Femur (tissue), 1 donor: ENCODE measurements at places on chromosomes 4 and X.

DNA sequence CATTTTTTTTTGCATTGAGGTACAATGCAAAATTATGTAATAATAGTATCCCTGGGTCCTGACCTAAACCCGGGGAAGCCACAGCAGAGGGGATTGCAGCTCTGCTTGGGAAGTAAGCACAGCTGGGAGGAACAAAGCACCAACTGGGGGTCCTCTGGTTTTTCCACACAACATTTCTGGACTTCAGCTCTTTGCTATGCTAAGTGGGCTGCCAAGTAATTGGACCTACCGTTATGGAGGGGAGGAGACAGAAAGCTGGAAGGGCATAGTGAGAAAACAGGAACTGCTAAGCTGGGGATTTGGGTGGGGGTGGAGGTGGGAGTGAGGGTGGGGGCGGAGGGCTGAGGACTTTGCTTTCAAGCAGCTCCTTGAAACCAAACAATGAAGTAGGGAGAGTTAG is 183.3 kb downstream of the ZIC3 start:
- DNase-seq: no peak

GRCh38 chrX:143231492-143231891 is 205.8 kb downstream of the SPANXN4 start:
- no peak for DNase-seq

DNA sequence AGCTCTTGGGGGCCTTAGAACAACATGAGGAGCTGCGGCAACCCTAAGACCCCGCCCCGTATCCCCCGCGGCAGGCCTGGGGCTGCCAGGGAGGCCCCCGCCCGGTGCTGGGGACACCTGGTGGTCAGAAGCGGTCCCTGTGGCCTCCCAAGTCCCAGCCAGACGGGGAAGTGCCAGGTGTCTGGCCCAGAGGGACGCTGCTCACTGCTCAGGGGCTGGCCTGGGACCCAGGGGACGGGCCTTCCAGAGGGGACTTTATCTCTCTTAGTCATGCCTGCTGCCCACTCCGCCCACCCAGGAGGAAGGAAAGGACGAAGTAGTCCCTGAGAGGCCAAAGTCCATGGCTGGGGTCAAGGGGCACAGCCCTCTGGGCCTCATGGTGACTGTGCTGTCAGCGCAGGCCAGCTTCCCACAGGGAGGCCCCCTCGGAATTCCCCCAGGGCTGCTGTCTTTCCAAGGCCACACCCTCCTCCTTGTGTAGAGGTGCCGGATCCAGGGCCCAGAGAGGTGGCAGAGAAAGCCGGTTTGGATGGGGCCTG is 31.0 kb upstream of the HTRA3 start:
- no peak for DNase-seq

DNA sequence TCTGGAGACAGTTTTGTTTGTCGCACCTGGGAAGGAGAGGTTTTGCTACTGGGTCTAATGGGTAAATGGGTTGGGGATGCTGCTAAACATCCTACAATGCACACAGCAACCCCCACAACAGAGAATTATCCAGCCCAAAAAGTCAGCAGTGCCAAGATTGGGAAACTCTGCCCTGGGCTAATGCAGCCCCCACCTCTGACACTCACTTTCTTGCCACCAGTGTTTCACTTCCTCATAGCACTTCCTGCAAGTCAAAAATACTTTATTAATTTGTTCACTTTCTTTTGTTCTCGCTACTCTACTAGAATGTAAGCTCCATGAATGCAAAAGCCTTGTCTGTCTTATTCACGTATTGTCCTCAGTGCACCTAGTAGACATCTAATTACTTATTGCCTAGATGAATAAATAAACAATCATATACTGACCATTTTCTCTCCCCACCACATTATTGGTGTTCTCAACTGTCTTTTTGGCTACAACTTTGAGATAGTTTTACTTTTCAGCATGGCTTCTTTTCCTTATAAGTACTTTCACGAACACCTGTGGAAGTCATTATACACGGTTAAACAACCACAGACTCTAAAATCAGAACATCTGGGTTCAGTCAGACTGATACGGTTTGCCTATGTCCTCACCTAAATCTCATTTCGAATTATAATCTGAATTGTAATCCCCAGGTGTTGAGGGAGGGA is 82.0 kb upstream of the PITX2 start:
- no peak for DNase-seq

DNA sequence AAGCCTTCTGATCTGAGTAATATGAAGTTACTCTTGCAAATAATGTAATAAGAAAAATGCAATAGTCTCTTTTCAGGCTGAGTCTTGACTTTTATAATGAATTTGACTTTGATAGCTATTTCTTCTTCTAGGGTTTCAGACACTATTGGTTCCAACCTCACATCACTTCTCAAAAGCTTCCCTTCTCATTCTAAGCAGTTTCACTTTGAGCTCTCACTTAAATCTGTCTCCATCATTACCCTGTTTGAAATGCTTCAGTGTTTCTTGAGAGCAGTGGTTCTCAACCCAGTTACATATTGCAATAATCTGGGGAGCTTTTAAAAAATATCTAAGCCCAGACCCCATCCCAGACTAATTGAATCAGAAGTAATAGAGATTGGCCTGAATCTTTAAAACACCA is 40.5 kb upstream of the BMP2K start:
- no peak for DNase-seq

GRCh38 chr4:52037689-52038102 is 403 bp downstream of the SGCB start:
- DNase-seq: peak; percentile 83

DNA sequence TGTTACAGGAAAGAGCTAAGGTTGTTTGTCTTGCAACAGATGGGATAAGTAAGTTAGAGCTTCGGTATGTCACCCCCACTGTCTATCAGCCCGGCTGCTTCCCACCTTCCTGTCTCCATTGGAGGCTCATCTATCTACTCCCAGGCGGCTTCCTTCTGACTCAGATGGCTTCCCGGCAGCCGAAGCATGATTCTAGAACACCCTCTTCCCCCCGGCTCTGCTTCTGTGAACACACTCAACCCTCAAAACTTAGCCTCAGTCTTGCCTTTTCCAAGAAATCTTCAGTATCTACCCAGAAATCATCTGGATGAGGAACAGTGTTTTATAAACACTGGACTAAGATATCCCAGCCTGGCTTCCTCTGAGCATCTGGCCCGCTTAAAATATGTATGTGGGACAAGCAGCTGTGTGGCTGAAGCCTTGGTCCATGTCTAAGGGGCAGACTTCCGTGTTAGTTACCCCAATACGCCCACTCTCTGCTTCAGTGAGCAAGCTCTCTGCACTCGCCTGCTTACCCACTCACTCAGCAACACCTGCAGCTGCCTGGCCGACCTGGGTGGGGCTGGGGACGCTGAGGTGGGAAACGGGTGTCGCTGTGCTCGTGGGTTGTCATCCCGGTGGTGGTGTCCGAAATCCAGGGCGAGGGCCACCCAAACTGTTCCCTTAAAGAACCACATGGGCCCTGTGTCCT is 12.0 kb upstream of the SLC2A9 start:
- peak; percentile 25 for DNase-seq

DNA sequence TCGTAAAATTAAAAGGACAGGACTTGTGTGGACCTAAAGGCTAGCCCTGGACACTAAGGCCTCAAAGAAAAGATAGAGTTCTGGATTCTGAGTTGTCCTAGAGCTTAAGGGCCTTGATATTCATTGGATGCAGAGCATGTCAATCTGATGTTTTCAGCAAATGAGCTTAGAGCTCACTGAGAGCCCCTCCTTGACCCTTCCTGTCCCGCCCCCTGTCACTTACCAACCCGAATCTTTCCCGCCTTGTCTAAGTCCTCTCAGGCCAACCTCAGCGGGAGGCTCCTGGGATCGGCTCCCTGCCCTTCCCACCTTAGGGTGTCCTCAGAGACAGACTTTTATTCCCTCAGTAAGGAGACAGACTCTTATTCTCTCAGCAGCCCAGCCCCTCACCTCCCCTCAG is at the start of gene CT47C1:
Gene CT47C1 (plus strand): TSS at position 250 of the 400 bp plus-strand sequence. CDS start 233 bp downstream, outside the sequence.
- DNase-seq: no peak

DNA sequence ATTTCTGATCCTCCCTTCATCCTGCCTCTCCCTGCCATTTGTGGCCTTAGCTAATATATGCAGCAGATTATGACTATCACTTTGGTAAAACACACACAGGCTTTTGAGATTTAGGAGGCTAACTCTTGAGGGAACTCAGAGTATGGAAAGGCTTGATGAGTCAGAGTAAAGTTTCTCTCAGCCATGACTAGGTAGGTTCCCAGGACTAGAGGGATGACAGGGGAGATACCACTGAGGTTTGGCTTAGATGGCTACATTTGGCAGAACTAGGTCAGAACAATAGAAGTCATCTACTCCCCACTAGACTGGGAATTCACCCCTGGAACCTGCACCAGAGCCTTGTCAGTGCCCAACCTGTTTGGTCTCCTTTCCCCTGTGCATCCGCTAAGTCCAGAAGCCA is 585.7 kb downstream of the TLL1 start:
- DNase-seq: no peak

- no peak for DNase-seq
Observed at GRCh38 chr4:14744346-14744745, 257.9 kb upstream of the CPEB2 start.

DNA sequence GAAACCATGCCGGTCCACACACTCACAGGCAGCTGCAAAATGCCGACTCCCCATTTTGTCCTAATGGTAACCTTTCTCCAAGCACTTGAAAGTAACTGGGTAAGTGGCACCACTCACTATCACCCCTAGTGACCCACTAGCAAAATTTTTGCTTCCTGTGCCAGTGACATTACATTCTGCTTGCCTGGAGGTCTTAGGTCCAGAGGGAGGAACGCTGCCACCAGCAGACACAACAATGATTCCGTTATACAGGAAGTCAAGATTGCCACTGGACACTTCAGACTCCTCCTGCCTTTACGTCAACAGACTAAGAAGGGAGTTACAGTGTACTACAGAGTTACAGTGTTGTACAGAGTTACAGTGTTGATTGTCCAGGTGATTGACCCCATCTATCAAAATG is 11.8 kb upstream of the TMEM192 start:
- no peak for DNase-seq

GRCh38 chr4:56786955-56787354 is 34.5 kb downstream of the SPINK2 start:
- DNase-seq: peak; percentile 84

- DNase-seq: no peak
Observed at GRCh38 chr4:65773636-65774035, 103.3 kb upstream of the EPHA5 start.

DNA sequence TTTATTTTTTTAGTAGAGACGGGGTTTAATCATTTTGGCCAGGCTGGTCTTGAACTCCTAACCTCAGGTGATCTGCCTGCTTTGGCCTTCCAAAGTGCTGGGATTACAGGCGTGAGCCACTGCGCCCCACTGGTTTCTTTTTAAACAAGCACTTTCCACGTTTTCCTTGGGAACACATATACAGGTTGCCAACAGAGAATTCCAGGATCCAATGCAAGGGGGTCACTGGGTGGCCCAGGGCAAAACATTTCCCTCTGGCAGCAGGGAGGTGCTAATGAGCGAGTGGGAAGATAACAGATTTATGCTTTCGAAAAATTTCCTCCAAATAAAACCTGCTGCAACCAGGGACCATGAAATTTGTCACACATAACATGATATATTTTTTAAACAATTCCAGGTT is 41.1 kb downstream of the ADRA2C start:
- no peak for DNase-seq
